Activated CD4-positive, alpha-beta T cell treated with anti-CD3 and anti-CD28 coated beads, Interleukin-2, amount 50 U/mL, for 48 hours (primary cell): ENCODE measurements at places on chromosomes 6 and 20.

DNA sequence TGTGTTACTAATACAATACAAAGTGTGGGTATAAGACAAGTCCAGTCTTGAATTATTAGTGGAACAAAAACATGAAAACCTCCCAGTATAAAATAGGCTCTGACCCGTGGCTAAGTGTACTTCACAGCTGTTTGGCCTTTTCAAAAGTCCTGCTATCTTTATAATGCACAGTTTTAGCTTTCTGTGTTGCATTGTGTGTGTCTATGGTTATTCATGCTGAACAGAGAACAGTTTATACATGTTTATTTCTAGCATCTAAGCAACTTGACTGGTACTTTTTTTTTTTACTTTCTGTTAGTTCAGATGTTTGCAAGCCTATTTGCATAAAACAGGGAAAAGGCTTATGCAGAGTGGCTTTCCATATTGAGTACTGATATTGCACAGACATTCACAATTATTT, 119.2 kb upstream of the CCN2 start:
- no peak for DNase-seq

DNA sequence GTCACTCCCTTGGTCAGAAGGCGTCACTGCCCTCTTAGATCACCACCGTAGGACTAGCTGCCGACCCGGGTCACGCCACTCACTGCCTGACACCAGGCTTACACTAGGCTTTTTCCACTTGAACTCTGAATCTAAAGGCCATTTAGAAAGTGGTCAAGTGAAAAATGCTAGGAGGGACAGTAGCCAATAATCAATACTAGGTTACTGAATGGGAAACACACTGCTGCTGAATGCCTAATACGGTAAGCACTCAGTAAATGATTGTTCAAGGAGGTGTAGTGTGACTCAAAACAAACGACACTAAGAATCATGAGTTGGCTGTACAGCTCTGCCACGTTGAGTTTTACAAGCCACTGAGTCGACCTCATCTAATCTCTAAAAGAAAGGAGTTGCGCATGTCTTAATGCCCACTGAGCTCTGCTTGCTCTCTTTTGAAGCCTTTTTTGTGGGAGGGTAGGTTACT, 760 bp upstream of the IBTK start:
- DNase-seq, result peak; percentile 5

GRCh38 chr6:168370310-168370991, 50.9 kb upstream of the DACT2 start:
- peak; percentile 77 for DNase-seq

GRCh38 chr6:83314693-83315092, 116.2 kb downstream of the ME1 start:
- DNase-seq, result no peak

DNA sequence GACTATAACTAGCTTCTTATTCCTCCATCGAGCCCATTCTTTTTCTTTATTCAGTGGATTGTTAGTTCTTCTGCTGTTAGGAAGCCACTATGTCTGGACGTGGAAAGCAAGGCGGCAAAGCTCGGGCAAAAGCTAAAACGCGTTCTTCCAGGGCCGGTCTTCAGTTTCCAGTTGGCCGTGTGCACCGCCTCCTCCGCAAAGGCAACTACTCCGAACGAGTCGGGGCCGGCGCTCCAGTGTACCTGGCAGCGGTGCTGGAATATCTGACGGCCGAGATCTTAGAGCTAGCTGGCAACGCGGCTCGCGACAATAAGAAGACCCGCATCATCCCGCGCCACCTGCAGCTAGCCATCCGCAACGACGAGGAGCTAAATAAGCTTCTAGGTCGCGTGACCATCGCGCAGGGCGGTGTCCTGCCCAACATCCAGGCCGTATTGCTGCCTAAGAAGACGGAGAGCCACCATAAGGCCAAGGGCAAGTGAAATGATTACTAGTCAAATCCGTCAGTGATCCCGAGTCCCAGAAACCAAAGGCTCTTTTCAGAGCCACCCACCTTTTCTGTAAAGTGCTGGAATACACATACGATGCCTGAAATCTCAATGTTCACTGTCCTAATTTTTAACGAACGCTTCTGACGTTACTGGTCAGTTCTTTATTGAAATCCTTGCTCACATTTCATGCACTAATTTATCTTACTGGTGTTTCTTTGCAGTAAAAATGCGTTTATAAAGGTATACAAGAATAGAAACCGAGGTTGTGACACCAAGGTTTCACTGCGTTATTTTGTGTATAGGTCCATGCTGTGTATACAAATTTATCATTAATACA, 129.9 kb downstream of the HFE start:
- peak; percentile 82 for DNase-seq

DNA sequence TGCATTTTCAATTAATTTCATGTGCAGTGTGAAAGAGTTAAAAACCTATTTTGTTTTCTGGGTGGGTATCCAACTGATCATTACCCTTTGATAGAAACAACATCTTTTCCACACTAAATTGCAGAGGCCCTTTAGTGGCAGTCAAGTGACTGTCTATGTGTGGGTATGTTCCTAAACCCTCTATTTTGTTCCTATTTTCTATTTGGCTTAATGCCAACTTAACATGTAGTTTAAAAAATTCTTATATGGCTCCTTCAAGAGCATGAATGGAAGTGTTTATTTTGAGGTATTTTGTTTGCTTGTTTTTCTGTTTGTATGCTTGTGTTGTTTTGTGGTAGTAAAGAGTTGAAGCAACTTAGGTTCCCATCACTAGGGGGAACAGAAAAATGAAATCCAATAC, 19.9 kb downstream of the TREM1 start:
- no peak for DNase-seq

- peak; percentile 24 for DNase-seq
Measured at GRCh38 chr6:157316871-157317814, 6.2 kb downstream of the TMEM242 start.

GRCh38 chr6:86723729-86724128, 213.6 kb upstream of the HTR1E start:
- DNase-seq, result no peak

DNA sequence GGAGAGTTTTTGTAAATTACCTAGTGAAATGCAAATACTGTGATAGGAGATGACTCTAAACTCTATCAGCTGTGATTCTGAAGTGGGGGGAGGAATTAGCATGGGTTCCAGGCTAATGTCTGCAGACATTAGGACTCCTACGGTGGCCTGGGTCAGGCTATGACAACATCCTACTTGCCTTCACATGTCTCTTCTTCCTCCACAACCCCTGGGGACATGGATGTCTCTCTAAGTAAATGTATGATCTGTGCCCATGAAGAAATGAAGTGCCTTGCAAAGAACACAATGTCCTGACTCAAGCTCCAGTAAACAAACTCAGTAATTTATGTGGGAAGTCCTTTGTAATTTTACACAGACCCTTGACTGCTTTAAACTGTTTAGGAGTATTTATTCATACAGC, 165.8 kb upstream of the EEF1E1 start:
- DNase-seq, result no peak

DNA sequence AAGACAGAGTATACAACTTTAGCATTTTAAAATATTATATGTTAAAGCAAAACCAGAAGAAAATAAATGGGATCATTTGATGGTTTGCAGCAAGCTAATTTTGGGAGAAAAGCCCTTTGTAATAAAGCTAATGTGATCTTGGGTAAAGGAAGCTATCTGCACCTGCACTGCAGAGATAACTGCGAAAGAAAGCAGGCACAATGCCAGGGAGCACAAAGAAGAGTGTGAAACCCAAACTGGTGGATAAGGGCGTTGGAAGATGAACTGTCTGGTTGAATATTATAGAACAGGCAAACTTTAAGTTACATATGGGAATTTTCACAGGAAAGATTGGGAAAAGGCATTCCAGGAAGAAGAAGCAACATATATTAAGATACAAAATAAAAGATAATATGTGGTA, 179.2 kb upstream of the KHDRBS2 start:
- no peak for DNase-seq

DNA sequence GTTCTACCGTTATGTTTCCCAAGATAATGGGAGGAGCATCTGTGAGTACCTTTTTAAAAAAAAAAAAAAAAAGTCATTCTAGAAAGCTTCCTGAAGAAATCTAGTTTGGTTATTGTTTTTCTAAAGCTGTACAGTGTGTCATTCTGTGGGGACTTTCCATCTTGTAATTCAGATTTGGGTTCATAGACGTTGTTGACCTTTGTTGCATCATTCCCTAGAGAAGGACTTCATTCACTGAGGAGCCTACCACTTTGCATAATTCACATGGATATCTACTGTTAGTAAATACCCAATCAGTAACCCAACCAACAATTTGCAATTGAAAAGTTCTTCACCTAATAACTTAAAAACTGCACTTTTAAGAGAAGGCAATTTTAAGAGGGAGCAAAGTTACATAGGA, 60.1 kb downstream of the RPP40 start:
- DNase-seq, result no peak

GRCh38 chr6:31103136-31103535, 9.2 kb downstream of the C6orf15 start:
- no peak for DNase-seq

- no peak for DNase-seq
Measured at GRCh38 chr6:163695414-163695864, 280.9 kb downstream of the QKI start.

GRCh38 chr6:158737082-158737709, 82.0 kb downstream of the EZR start:
- no peak for DNase-seq

GRCh38 chr6:125764121-125764671, 14.8 kb downstream of the HEY2 start:
- no peak for DNase-seq

DNA sequence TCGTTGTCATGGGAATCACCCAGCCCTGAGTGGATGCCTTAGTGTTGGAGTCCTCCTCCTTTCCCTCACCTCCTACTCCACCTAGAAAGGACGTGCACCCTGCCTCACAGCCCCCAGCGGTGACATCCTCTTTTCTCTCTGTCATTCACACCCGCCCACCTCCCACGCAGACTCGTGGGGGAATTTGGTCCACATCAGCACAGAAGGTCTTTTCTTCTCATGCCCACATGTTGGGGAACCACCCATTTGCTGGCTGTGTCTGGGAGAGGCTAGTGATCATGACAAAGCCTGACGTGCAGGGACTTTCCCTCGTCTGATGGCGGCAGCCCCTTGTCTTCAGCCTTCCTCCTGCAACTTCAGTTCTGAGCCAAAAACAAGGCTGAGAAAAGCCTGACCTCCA, 96.0 kb upstream of the CNKSR3 start:
- peak; percentile 95 for DNase-seq
